ENCODE measurements at places on chromosomes 5 and 9.

DNA sequence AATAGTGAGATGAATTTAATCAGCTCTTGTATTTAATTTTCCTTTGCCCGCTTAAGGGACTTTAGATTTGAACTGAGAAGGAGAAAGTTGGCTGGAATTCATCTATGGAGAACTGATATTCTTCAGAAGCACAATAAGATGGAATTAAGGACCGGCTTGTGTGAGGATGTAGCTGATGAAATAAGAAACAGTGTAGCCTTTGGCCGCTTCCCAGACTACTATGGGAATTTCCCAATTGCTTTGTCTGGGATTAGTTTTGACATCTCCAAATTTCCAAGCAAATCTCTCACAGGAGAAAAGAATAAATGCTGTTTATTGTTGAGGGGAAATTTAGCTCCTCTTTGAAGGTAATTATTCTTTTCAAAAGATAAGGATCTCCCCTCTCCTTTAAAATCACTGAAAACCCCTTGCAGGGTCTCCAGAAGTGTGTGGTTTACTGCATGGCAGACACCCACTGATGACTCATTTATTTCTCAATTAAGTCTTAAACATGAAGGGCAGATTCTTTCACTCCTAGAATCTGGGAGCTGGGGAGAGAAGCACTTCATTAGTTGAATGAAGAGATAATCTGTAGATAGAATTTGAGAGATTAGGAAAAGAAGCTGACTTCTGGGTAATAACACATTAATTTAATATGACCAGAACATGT, 606.5 kb upstream of the ADAMTS16 start:
- DNase-seq, result no peak

DNA sequence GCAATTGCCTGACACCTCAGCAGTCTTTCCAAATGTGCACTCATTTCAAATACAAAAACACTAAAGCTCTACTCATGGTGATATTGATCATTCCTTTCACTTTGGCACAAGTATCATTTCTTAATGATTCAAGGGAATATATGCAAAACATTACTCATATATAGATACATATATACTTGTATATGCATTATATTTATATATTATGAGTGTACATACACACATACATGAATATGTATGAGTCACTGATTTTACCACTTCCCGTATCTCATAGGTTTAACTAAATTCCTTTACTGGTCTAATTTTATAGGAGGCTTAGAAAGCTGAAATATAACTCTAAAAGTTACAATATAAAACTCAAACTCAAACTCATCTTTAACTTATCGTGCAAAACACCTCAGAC, 156.5 kb downstream of the CDH9 start:
- no peak for DNase-seq

GRCh38 chr9:110691002-110691549, 22.5 kb downstream of the MUSK start:
- no peak for DNase-seq

- DNase-seq, result no peak
Measured at GRCh38 chr5:178674334-178674733, 47.5 kb upstream of the CLK4 start.

DNA sequence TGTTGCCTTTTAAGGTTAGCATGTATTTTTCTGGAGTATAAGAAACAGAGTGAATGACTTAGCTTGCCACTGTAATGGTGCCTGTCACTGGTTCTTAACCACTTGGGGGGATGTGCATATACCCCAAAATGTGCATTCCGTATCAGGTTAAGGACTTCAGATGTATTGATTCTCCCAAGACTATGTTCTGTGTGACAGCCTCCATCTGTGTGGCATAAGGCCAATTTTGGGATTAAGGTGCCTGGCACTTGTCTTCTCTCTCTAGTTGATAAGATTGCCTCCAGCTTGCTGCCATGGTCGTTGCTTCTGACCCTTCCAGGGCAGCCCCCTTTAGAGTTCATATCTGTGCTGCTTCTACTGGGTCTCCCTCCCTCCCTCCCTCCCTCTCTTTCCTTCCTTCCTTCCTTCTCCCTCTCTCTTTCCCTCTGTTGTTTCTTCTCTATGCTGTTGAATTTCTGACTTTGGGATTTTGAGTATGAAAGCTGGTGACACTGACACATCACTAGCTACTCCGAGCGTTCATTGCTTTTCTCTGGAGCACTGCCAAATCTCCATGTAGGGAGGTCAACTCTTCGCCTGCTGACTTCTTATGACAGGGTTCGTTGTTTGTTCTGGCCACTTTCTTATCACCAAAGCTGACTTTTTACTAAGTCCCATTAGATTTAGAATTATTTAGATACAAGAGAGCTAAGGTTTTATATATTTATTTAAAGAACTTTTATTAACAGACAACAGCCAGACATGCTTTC, 31.0 kb downstream of the TNFAIP8 start:
- DNase-seq, result no peak

- no peak for DNase-seq
Measured at GRCh38 chr9:134593286-134594077, 48.1 kb upstream of the COL5A1 start.

- DNase-seq, result no peak
Measured at GRCh38 chr5:170571875-170572852, 68.3 kb downstream of the KCNIP1 start.

GRCh38 chr5:54442271-54442670, 13.2 kb upstream of the HSPB3 start:
- no peak for DNase-seq

- DNase-seq, result no peak
Measured at GRCh38 chr9:82369251-82369945, 380.8 kb downstream of the SPATA31D1 start.

DNA sequence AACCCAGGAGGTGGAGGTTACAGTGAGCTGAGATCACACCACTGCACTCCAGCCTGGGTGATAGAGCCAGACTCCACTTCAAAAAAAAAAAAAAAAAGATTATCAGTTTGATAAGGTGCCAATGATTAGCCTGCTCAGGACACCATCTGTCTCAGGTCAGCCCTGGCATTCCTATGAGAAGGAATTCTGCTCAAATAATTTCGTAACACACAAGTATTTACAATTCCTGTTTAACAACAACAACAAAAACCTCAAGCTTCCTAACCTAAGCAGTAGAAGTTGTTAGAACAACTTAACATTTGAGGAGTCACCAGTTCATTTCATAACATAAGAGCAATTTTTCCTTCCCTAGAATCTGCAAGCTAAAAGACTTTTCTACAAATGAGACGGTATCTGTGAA, 85.0 kb downstream of the LHFPL2 start:
- no peak for DNase-seq

- no peak for DNase-seq
Measured at GRCh38 chr5:125054146-125054545, 307.7 kb upstream of the ZNF608 start.

GRCh38 chr5:1840741-1841521, 39.7 kb downstream of the NDUFS6 start:
- no peak for DNase-seq

DNA sequence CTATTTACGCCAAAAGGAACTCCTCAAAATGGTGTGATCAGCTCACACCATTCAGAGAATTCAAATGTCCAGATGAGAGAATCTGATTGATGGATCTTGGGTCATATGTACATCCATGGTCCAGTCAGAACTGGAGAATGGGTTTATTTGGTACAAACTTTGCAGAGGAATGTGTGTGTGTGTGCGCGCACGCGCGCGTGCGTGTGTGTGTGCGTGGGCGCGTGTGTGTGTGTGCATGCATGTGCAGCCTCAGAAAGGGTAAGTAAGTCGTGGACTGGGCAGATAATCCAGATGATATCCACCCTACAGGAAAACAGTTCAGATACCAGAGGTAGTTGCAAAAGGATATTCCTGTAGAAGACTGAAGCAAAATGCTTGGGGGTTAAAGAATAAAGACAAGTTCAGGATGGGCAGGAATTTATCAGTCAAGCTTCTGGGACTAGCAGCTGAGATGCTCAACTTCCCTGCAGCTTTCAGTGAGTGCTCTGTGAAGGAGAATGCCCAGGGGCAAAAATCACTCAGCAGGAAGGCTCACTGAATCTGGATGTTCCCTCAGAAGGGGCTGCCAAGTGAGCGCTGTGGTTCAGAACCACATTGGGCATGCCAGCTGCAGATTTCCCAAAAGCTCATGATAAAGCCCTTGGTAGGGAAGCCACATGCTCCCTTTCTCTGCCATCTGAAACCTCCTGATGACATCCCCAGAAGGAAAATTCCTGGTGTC, 440.5 kb upstream of the SGCD start:
- DNase-seq, result no peak

DNA sequence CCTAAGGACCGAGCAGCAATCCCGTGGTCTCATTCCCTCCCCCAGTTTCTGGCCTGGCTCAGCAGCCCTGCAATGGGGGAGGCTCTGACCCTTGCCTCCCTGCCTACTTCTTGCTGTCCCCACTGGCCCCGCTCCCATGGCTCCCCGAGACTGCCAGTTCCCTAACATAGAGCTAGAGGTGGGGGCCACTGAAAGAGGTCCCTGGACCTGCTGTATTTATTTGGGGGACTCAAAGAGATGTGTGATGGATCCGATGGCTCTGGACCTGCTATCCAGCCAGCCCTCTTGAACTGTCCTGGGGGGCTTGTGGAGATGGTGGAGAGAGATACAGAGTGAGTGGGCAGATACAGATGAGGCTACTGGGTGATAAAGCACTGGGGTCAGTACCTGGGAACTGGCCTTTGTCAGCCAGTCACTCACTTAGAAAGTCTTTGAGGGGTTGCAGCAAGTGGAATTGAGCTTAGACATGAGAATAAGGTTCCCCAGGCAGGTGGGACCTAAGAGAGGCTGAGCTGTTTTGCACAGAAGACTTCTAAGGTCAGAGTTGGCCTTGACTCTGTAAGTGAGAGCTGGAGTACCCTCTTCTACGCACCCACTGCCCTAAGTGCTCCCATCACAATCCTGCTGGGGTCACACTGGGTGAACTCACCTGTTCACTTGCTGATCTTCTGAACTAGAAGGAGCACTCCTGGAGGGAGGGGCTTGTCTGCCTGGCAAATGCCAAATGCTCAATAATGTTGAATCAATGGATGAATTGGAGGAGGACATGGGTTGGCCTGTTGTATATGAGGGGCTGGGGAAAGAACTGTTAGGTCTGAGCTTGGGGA, 42.9 kb downstream of the CXXC5 start:
- DNase-seq, result no peak

DNA sequence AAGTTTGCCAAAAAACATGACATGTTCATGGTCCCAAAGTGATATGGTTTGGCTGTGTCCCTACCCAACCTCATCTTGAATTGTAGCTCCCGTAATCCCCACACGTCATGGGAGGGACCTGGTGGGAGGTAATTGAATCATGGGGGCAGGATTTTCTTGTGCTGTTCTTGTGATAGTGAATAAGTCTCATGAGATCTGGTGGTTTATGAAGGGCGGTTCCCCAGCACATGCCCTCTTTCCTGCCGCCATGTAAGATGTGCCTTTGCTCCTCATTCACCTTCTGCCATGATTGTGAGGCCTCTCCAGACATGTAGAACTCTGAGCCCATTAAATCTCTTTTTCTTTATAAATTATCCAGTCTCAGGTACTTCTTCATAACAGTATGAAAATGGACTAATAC, 322.1 kb downstream of the MED10 start:
- DNase-seq, result no peak

- DNase-seq, result no peak
Measured at GRCh38 chr9:83665580-83666200, 42.1 kb downstream of the UBQLN1 start.

GRCh38 chr5:140602147-140602546, 30.8 kb downstream of the CD14 start:
- no peak for DNase-seq

DNA sequence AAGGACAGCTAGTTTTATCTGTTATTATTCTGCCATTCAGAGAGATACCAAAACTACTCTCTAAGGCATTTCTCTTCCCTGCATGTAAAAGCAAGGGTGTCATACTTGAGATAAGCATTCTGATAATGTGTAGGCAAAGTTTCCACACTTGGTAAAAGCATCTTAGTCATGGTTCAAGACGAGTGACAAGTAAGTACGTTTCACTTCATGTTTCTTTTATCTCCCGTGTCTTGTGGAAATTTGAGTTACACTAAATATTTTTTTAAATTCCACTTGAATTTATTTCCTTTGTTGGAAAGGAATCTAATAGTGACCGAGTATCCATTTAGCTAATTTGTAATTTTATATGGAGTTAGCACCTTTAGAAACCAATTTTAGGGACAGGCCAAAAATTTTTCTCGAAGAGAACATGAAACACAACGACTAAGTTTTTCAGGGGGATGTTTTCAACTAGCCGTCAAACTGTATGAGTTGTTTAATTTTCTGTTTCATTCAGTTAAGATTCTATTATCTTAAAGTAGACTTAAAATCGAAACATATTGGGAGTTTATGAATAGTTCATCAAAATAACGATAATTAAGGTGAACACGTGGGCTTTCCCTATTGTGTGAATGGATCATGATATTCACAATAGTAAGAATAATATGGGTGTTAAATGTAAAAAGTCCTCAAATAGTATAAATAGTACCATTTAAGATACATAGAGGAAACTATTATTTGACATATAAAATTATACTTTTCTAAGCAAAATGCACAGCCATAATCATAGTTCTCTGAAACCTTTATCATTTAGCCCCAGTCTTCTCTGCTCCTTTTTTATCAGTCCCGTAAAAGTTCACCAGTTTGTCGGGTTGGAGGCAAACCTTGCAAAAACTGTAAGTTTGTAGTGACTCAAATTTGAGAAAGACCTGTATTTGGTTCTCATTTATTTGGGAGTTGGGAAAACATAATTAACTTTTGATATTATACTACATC, 1.6 kb downstream of the RFESD start:
- no peak for DNase-seq

DNA sequence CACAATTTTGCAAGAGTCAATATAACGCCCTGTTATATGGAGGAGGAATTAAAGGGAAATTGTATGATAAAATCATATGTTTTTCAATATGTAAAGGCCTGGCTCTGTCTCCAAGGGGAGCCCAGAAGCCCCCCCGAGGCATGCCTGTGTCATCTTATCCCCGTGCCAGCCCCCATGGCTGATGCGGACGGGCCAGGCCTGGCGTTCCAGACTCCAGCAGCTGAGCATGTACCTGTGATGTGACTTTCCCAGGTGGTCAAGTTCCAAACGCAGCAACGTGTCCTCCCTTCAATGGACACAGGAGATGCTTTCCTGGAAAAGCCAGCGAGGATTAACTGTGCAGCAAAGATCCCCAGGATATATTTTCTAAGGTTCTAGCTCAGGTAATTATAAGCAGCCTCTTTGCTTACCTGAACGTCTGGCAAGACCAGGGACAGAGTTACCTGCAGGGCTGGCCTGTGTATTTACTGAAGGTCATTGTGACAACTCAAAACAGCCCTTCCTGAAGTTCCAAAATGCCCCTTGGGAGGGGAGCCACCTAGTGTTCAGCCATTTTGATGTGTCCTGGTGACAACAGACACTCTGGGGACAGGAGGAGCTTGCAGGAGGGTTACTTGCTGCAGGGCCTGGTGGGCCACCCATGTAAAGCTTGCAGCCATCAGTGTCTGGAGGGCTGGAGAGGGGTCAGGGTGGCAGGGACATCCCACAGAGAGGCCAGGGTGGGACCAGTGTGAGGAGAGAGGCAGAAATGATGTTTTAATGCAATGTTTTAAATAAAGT, 53.3 kb upstream of the RNU6ATAC start:
- DNase-seq, result no peak

DNA sequence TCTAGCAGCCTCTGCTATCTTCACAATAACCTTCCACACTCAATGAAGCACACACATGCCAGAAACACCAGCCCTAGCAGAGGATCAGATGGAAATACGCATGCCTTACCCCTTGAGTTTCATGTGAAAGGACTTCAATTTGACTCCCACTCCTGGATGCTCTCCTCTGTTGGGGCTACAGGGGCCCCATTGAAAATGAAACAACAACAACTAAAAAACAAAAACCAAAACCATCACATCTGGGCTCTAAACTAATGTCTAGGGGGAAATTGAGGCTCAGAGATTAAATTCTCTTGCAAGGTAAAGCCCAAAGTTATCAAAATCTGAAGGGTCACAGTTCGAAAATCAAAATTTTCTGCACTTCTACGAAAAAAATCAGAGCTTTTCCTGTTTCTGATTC, 7.9 kb upstream of the RFESD start:
- DNase-seq, result no peak
